ENCODE measurements at places on chromosomes 4 and X. TPM values are rescaled to one million over a fixed set of nuclear protein-coding genes. Genes with fewer than 3 reads are reported as not detected.

- no peak for DNase-seq
Observed at GRCh38 chrX:109793191-109793590, 60.1 kb upstream of the ACSL4 start.

- no peak for DNase-seq
Observed at GRCh38 chrX:133375615-133376340, 39.5 kb downstream of the GPC4 start.

DNA sequence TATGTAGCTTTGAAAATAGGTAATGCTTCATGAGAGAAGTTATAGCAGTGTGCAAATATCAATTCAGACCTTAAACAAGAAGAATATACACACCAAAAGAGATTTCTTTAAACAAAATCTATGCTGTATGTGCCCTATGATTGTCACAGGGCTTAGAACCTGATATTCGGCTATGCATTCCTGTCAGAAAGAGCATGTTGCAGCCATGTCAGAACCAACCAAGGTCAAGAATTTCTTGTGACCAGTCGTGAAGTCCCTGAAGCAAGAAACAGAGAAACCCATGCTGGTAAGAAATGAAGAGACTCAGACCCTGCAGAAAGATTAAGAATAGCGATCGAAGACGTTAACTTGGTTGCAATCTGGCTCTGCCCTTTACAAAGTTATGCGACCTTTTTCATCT, 210.3 kb upstream of the SPIN4 start:
- DNase-seq = no peak

DNA sequence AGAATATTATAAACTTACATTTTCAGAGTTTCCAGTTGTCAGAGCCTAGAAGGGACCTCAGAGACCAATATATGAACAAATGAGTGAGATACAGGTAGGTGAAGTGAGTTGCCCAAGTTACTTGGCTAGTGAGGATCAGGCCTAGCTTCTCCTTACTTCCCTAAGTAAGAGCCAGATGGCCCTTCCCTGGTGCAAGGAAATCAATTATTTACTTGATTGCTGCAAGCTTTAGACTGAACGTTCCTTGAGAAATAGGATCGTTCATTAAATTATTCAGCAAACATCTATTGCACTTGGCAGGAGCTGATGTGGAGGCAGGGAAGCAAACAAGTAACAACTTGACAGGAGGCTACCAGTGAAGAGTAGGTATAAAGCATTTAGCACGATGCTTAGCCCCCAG, 117.8 kb downstream of the EFHC2 start:
- no peak for DNase-seq

DNA sequence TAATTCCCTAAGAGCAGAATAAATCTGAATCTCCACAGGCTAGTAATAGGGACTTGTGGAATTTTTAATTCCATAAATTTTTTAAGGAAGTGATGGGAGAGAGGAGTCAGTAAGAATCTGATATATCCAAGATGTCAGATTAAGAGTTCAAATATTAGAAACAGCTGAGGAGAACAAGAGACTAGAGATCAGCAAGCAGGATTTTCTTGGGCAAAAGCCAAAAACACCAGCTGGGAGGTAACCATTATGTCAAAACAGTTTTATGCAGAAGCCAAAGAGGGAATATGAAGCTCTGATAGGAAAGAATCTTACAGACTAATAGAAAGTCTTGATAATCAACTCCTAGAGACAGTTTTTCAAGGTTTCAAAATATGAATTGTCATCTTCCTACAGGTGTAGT, 72.2 kb upstream of the RBPJ start:
- DNase-seq = no peak

ODAPH gene
- not detected for total RNA-seq

SOX3 gene
- not detected for total RNA-seq

GYG2 gene
- 23.1 TPM for total RNA-seq

GC gene
- total RNA-seq = not detected

CCNQ gene
- total RNA-seq = 23.9 TPM
